ENCODE measurements at places on chromosomes 3 and 15. TPM values are rescaled to one million over a fixed set of nuclear protein-coding genes. Genes with fewer than 3 reads are reported as not detected.
A peak's percentile ranks its signal among the peaks of the same experiment; 100 is the strongest.

GRCh38 chr15:40702077-40702476, 7.1 kb downstream of the RAD51 start:
- DNase-seq: peak; percentile 20

DNA sequence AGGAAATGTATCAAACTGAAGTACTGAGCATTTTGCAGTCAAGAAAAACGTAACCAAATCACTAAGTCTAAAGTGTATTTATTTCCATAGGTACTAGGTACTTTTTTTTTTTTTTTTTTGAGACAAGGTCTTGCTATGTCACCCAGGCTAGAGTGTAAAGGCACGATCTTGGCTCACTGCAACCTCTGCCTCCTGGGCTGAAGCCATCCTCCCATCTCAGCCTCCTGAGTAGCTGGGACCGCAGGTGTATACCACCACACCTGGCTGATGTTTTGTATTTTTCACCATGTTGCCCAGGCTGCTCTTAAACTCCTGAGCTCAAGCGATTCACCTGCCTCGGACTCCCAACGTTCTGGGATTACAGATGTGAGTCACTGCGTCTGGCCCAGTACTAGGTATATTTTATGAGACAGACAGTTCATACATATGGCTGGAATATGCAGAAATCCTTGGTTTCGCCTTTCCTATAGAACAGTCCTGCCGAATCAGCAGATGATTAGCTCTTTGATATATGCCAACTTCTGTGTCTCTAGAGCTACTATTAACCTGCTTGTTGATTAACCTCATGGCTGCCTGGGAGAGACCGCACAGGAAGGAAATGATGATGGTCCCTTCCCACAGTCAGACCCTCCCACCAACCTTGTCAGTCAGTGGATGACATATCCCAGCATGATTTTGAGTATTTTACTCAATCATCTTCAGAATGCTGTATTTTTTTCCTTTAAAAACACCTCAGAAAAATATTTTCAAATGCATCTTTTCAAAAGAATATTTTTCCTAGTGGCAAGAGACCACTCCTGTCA, 32.3 kb downstream of the TMOD3 start:
- no peak for DNase-seq

DNA sequence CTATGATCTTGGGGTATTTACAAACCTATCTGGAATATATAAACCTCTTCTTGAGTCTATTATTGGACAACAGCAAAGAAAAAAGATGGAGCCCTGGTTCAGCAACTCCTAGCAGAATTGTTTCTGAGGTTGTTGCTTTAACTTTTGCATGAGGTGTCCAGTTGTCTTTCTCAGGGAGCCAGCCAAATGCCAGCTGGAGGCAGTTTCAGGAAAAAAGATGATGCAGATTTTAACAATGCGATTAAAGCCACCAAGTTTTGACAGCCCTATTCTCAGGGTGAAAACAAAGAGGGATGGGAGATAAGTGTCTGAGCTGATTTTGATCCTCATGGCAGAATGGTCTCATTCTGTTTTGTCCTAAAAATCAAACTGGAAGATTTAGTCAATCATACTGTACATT, 181.6 kb upstream of the RASGRP1 start:
- DNase-seq: no peak

Gene ELL3
- total RNA-seq: 4.3 TPM

Gene CLSTN2
- 7.3 TPM for total RNA-seq

Data from fibroblast of villous mesenchyme (primary cell).